ENCODE measurements at places on chromosomes 11 and 22. TPM values are rescaled to one million over a fixed set of nuclear protein-coding genes. Genes with fewer than 3 reads are reported as not detected.

Gene HBB
- polyA plus RNA-seq = 1,699 TPM

Gene GLYAT
- not detected for polyA plus RNA-seq

Gene ADSL
- 52.5 TPM for polyA plus RNA-seq

Gene NXPE1
- not detected for polyA plus RNA-seq

Gene MS4A2
- not detected for polyA plus RNA-seq

Gene NPTXR
- polyA plus RNA-seq = 0.53 TPM

Data from spleen (tissue), 13 donors.